ENCODE measurements at places on chromosomes 6 and 20. TPM values are rescaled to one million over a fixed set of nuclear protein-coding genes. Genes with fewer than 3 reads are reported as not detected.

ZNF165 gene
- total RNA-seq: 5.5 TPM

APMAP gene
- total RNA-seq: 72.3 TPM

DNA sequence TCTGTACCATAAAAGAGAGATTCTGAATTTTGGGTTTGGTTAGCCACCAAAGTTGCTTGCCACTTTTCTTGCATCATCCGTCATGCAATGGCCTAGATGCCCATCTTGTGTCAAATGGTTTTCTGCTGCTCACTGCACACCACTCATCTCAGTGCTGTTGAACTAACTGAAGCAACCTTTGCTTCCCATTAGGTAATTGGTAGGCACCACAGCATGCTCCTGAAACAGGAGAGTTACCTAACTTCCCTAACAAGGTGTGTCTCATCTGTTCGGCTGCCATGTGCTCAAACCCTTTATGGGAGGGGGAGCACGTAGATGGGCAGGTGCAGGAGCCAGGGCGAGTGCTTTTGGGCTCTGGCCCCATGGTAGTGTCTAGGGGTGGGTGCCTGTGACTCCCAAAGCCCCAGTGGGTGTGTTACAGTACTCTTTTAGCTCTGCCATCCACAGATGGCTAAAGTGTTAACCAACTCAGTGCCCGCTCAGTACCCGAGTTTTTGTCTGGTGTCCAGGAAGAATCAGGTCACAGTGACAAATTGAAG, 147.4 kb upstream of the SPACA1 start:
- peaks cover 25% of the 10 kb centered on the region for H3K4me1 ChIP-seq
- no peak for DNase-seq
- no peaks in the 10 kb centered on the region for H3K36me3 ChIP-seq
- H3K27ac ChIP-seq: no peak overlapping the region

- no peak for DNase-seq
- peaks cover 8% of the 10 kb centered on the region for H3K4me1 ChIP-seq
- no peak overlapping the region for H3K27ac ChIP-seq
- no peak overlapping the region for H3K4me3 ChIP-seq
Measured at GRCh38 chr6:81900616-81901015, 148.1 kb upstream of the TENT5A start.

Data from GM23338 (cell line).